ENCODE measurements at places on chromosomes 16 and 17.

DNA sequence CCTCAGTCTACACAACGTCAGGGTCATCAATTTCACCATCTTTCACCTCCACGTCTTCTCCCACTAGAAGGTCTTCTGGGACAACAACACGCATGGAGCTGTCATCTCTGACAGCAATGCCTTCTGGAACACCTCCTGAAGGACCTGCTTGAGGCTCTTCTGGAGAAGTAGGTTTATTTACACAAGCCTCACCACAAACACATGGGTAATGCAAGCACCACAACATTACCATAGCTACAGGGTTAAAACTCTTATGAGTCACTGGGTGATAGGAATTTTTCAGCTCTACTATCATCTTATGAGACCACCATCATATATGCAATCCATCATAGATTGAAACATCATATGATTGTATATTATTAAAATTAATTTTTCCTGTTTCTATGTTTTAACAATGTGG, 215.4 kb downstream of the CHD9NB start:
- DNase-seq = no peak

DNA sequence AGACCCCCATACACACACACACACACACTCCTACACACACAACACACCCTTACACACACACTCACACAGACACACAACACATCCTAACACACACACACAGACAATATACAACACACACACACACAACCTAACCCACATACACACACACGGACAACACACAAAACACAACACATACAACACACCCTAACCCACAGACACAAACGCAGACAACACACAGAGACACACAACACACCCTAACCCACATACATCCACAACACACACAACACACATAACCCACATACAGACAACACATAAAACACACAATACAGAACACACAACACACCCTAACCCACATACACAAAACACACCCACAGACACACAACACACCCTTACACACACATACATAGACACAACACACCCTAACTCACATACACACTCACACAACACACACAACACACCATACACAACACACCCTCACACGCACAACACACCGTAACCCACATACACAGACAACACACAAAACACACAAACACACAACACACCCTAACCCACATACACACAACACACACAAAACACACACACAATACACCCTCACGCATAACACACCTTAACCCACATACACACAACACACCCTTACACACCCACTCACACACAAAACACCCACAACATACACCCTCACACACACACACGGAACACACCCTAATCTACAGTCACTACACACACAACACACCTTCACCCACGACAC, 4.4 kb downstream of the ASGR1 start:
- DNase-seq = no peak

DNA sequence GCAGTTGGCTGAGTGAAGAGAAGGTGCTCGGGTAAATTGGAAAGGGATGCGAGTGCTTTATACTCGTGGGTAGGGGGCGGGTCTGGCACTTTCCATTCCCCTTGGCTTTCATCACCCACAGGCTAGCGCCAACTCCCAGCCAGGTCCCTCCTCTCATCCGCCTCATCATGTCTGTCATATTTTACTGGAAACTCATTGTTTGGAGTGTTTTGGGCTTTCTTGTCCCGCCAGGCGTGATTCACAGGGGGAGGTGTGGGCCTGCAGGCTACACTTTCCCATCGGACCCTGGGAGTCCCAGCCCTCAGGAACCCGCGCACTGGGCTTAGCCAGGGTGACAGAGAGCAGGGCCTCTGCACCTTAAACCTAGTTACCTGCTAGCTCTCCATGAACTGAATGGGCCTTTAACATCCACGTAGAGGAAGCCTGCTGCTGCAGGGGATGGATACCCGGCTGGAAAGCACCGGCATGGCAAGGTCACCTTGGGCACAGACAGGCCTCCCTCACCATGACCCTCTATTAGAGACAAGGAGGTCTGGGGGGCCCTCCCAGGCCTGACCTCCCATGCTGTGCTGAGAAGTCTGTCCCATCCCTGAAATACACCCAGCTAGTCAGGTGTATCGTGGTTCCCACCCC, at the start of gene KRT14:
Gene KRT14, minus strand, starts transcription at position 33 of the 633 bp plus-strand sequence. CDS start 61 bp downstream, outside the sequence.
- no peak for DNase-seq

GRCh38 chr17:2937331-2938003, 125.9 kb downstream of the OR1D5 start:
- DNase-seq = no peak

GRCh38 chr17:75316253-75316652, 27.0 kb upstream of the SLC25A19 start:
- DNase-seq = no peak

- no peak for DNase-seq
Observed at GRCh38 chr17:8109661-8110455, 8.5 kb downstream of the ALOXE3 start.

- no peak for DNase-seq
Observed at GRCh38 chr17:49548506-49549310, 27.0 kb upstream of the NXPH3 start.

DNA sequence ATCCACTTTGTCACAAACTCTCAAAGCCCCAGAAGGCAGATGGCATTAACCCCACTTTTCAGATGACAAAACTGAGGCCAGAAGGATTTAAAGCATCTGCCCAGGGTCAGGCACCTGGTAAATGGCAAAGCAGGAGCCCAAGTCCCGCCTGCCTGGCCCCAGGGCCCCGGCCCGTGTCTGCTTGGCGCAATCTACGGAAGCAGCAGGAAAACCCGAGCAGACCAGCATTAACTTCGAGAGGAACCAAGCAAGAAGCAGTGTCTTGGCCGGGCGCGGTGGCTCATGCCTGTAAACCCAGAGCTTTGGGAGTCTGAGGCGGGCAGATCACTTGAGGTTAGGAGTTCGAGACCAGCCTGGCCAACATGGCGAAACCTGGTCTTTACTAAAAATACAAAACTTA, 21.6 kb downstream of the RTN4RL1 start:
- DNase-seq = no peak

DNA sequence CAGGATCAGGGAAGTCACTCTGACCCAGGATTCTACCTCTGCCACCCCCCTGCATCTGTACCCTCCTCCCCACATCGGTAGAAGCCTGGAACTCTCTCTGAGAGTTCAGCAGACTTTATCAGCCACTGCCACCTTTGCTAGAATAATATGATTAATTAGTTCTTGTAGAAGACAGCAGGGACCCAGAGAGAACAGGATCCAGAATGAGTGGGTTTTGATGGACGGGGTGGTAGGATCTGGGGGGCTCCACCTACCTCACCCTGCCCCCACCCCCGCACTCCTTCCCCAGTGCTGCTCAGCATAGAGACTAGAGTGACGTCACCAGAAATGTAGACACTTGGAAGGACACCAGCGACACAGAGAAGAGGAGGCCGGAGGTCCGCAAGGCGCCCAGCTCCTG, 33.5 kb downstream of the ABCC6 start:
- DNase-seq = no peak

DNA sequence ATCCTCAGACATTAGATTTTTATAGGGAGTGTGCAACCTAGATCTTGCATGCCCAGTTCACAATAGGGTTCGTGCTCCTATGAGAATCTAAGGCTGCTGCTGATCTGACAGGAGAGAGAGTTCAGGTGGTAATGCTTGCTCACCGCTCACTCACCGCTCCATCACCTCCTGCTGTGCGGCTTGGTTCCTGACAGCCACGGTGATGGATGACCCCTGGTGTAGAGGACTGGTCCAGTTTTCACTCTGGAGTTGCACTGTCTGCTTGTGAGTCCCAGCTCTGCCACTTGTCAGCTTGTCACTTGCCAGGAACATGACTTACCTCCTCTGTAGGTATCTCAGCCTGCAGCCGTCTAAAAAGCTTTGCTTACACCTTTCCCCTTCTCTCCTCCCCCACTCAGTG, 214.6 kb downstream of the SNX29 start:
- DNase-seq = no peak

DNA sequence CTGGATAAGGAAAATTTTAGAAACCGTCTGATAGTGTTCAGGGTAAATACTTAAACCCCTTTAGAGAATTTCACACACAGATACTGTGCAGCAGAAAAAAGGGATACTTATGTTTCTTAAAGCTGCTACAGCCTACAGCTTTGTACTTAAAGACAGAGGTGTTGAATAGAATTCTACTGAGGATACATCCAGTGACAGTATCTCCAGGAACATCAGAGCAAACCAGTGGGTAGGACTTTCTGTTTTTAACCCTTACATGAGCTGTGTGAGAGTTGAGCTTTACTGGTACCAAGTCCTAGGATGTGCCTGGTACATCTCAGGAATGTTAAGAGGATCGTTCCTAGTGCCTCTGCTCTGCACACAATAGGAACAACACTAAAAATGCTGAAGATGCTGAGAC, 191.5 kb downstream of the FTO start:
- no peak for DNase-seq

DNA sequence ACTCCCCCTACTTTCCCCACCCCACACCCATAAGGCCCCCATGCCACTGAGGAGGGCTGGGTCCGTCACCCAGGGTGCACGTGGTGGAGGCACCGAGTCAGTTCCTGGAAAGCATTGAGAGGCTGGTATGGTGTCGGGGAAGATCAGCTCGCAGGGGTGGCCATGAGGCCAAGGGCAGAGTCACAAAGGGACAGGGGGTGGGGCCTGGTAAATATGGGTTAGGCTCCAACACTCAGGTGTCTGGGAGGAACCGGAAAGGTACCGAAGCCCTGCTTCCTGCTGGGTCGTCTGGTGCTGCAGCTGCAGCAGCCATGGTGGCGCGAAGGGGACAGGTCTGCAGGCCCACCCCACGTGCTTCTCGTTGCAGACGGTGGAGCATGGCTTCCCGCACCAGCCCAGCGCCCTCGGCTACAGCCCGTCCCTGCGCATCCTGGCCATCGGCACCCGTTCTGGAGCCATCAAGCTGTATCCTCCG, 30.2 kb downstream of the LLGL2 start:
- no peak for DNase-seq

GRCh38 chr17:17139972-17140589, 66.1 kb downstream of the PLD6 start:
- no peak for DNase-seq

- DNase-seq = peak; percentile 59
Observed at GRCh38 chr16:66476328-66477027, 49.4 kb downstream of the BEAN1 start.

DNA sequence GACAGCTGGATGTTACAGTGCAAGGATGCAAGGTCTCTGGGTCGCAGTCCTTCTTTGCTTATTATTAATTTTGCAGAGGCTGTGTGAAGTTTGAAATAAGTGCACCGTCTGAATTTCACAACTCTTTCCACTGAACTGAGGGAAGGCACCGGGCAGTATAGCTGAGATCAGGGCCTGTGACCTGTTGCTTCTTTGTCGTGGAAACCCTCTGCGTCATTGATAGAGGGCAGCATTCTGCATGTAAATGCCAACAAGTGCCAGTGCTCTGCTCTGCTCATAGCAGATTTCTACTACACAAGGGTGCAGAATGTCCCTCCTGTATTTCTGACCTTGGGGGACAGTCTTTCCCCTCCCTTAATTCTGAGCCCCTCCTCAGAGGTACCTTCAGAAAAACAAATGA, 26.0 kb downstream of the CD300LF start:
- DNase-seq = no peak

- no peak for DNase-seq
Observed at GRCh38 chr16:2895813-2896212, 12.8 kb downstream of the FLYWCH2 start.

GRCh38 chr17:42311240-42312034, 23.1 kb downstream of the STAT5A start:
- DNase-seq = peak; percentile 85

- DNase-seq = peak; percentile 88
Observed at GRCh38 chr17:7836596-7837407, 2.8 kb downstream of the KDM6B start.

GRCh38 chr16:30543067-30543466, 8.4 kb upstream of the ZNF747 start:
- DNase-seq = no peak

DNA sequence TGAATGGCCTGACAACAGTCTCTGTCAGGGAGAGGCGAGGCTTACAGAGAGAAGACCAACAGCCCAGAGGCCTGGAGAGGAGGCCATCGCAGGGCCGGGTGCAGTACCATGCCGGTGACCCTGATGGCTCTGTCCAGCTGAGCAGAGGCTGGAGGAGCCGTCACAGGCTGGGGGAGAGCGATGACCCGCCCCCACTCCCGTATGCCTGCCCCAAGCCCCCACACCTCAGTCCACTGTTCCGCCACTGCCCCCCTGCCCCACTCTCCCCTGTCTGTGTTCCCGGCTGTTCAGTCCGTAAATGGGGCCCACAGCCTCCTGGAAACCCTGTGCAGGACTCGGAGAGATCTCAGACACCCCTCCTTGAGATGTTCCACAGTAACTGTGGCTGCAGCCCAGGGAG, 12.8 kb upstream of the FAM83G start:
- DNase-seq = no peak

DNA sequence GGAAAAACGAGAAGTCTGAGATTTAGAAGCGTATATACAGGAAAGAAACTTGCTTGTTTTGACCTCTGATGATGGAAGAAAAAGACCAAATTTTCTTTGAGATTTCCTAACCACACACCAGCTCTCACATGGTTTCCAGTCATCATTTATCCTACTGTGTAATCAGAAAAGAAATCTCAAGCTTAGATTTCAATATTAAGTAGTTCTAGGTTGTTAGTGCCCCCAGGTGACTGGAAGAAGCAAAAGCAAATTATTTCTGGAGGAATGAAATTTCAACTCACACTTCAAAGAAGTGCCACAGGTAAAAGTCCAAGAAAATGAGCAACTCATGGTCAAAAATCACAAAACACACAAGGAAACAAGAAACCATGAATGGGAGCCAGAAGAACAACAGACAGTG, 51.8 kb upstream of the KDM6B start:
- DNase-seq = no peak

DNA sequence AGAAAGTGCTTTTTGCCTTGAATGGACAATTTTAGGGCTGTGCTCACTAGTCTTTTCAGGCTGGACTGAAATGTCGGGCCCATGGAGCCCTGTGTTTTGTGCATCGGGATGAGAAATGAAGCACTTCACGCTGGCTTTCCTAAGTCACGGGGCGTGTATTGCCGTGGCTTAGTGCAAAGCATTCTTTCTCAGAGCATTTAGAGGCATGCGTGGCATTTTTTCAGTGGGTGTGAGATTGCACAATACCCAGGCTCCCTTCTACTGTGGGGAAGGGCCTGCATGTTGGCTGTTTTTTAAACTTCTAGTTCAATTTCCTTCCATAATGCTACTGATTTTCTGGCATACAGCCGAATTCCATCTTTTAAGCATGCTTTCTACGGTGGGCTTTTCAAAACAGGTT, 12.6 kb upstream of the POLR3E start:
- no peak for DNase-seq

GRCh38 chr17:43723697-43724359, 34.8 kb downstream of the SOST start:
- DNase-seq = no peak
